NCI-H1694 treated with DMSO at 0.1 percent for 48 hours (cell line): ENCODE measurements at places on chromosomes 2 and 18.

- no peak for DNase-seq
These were observed 67.3 kb downstream of the TWIST2 start for GRCh38 chr2:238915196-238915595.

DNA sequence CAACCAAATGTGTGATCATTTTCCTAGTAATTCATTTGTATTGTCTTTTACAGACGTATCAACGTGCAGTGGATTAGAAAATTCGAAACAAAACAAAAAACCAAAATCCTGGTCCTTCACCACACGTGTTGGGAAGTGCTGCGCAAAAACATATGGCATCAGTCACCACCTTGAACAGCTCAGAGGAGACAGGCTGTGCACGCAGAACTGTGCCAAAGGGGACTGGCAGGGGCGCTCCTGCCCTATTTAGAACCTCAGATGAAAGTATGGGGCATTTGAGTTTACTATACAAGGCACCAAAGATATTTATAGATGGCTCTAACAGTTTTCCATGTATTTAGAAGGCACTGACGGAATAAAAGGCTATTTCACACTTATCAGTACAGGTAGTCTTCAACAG lies 42.3 kb downstream of the NOL10 start:
- peak; percentile 96 for DNase-seq

- DNase-seq: no peak
These were observed 1.8 kb downstream of the NOSTRIN start for GRCh38 chr2:168804214-168804613.

GRCh38 chr2:138515092-138515491 lies 13.5 kb downstream of the SPOPL start:
- DNase-seq: no peak

DNA sequence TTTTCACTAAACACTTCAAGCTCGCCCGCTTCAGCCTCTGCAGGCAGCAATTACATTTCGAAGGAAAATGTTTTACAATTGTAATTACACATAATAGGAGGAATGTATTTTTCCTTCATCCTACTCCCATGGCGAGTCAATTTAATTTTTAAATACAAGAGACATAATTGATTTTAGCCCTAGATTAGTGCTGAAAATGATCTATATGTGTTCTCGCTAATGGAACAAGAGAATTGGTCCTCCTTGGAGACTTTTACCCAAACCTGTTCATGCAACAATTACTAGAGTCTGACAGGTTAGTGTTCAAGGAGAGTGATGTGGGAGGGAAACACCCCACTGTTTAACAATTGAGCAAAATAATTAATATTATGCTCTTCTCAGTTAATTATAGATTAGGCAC lies 509.4 kb upstream of the SETBP1 start:
- no peak for DNase-seq

GRCh38 chr18:13136056-13136903 lies 82.3 kb upstream of the LDLRAD4 start:
- DNase-seq: no peak

DNA sequence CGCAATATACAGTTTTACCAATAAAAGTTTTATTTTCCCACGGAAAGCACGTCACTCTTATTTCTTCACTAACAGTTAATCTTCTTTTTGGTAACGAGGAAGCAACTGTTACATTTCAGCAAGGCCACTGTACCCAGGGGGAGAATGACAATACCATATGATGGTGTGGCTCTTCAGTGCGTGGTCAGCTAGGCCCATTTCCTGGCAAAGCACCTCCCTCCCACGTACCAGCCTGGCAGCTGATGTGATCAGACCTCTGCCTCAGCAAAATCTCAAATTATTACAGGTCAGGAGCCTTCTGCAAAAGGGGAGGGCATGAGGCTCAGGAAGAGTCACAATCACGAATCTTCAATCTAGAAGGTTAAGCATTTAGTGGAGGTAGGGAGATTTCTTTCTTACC lies 55.4 kb downstream of the KLF7 start:
- no peak for DNase-seq

DNA sequence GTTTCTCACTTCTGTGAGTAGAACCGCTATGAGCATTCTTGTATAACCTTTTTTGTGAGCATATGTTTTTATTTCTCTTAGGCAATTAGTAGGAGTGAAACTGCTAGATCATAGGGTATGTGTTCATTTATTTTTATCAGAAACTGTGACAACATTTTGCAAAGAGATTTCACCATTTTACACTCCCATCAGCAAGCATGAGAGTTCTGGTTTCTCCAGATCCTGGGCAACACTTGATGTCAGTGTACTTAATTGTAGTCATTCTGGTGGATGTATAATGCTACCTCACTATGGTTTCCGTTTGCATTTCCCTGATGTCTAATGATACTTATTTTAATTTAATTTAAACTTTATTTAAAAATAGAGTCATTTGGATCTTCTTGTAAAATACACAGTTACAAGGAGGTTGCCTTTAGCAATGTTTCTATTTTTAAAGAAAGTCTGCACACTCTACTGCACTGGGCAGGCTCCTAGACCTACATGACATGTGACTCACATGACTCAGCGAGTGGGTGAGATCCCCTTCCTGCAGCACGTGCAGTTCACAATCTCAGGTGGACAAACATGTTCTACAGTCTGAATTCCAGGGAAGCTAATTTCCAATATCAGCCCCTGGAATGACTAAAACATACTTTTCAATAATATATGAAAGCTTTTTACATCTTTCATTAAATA lies 127.0 kb upstream of the BCL2L11 start:
- no peak for DNase-seq

- DNase-seq: no peak
These were observed 208.2 kb upstream of the EPHA4 start for GRCh38 chr2:221780281-221780688.

DNA sequence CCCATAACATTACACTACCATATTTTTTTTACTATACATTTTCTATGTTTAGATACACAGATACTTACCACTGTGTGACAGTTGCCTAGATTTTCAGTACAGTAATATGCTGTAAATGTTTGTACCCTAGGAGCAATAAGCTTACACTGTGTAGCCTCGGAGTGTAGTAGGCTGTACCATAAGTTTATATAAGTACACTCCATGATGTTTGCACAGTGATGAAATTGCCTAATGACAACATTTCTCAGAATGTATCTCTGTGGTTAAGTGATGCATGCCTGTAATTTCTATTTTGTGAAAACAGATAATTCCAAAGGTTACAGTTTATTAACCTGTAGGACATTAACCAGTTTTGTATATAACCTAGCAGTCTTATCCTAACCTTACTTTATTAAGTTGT lies 128.1 kb upstream of the RBMS1 start:
- DNase-seq: no peak

GRCh38 chr18:9968081-9968848 lies 54.4 kb downstream of the VAPA start:
- no peak for DNase-seq

DNA sequence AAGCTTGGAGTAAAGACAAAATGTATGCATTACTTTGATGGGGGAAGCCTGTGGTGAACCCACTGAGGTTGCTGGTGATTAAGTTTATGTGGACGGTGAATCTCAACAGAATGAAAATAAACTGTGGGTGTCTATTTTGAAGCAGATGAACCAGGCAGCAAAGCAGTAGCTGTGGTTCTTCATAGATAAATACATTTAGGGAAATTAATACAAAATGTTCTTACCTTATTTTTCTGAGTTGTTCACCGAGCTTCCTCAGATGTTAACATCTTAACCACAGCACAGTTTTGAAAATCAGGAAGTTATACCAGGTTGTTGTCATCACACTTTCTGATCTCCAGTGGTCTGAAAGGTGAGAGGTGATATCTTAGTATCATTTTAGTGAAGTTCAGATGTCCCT lies 53.9 kb downstream of the NCK2 start:
- DNase-seq: no peak

DNA sequence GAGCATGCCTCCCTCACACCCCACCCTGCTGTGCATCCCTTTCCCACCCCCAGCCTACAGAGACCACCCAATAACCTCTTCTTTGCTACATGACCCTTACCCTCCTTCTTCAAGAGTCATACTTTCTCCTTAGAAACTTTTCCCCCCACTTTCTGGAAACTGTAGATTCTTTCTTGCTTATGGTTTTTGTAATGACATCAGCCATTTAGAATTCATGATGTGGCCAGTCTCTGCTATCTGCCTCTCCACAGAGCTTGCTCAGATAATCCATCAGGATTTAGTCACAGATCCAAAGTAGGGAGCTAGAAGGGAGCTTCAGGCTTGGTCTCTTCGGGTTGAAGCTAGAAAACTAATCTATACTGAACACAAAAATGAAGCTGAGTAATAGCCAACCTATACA lies 36.5 kb downstream of the GALM start:
- DNase-seq: no peak
